Dermis microvascular lymphatic vessel endothelial cell (primary cell): ENCODE measurements at places on chromosomes 13 and 19. TPM values are rescaled to one million over a fixed set of nuclear protein-coding genes. Genes with fewer than 3 reads are reported as not detected.

SRRM5 gene
- under 0.01 TPM in 1 of 2 replicates, not detected in the other for total RNA-seq

LILRA1 gene
- total RNA-seq = not detected in 2 replicates

CEACAM16 gene
- not detected in 2 replicates for total RNA-seq

PIP5K1C gene
- total RNA-seq = 19.4 and 42.0 TPM in 2 replicates

PSG6 gene
- total RNA-seq = not detected in 2 replicates

OR7C1 gene
- not detected in 2 replicates for total RNA-seq

NOVA2 gene
- 5.1 and 7.8 TPM in 2 replicates for total RNA-seq

PTGER1 gene
- total RNA-seq = 0.13 and 0.25 TPM in 2 replicates

CPB2 gene
- under 0.01 TPM in 1 of 2 replicates, not detected in the other for total RNA-seq

MAP4K1 gene
- 0.13 TPM in 1 of 2 replicates, not detected in the other for total RNA-seq

ZNF582 gene
- total RNA-seq = 1.3 and 2.4 TPM in 2 replicates

MTUS2 gene
- total RNA-seq = not detected in 2 replicates
